ENCODE measurements at places on chromosomes 1 and 21. TPM values are rescaled to one million over a fixed set of nuclear protein-coding genes. Genes with fewer than 3 reads are reported as not detected.

- no peak for DNase-seq
Observed at GRCh38 chr21:35801391-35801790, 258.9 kb downstream of the SETD4 start.

- no peak for DNase-seq
Observed at GRCh38 chr1:232248276-232248820, 381.6 kb downstream of the SIPA1L2 start.

DNA sequence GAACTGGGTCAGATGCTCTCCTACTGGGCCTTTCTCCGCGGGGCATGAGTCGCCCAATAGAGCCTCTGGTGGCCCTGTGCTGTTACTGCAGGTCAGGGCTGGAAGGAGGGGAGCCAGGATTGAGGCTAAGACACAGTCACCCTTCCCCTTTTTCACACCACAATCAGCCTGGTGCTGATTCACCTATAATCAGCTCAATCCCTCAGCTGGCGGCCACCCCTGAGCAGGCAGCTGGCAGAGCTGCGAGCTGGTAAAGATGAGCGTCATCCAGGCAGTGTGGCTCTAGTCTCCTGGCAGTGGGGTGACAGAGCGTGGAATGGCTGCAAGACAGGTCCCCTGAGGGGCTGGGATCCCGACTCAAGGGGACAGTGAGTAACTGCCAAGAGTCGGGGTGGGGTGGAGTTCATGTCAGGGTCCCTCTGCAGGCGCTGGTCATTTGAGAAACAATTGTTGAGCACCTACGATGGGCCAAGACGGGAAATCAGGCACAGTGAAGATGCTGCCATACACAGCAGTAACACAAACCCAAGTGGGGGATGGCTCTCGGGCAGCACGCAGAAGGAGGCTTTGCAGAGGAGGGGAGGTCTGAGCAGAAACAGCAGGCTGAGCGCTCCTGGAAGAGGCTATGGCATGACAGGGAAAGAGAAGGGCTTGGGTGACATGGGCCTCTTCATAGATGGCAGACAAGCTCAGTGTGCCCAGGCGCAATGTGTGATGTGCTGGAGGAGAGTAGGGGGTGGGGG lies 21.8 kb downstream of the ATF3 start:
- DNase-seq, result peak; percentile 60

GRCh38 chr1:203204756-203205155 lies 18.3 kb upstream of the CHI3L1 start:
- DNase-seq, result no peak

DNA sequence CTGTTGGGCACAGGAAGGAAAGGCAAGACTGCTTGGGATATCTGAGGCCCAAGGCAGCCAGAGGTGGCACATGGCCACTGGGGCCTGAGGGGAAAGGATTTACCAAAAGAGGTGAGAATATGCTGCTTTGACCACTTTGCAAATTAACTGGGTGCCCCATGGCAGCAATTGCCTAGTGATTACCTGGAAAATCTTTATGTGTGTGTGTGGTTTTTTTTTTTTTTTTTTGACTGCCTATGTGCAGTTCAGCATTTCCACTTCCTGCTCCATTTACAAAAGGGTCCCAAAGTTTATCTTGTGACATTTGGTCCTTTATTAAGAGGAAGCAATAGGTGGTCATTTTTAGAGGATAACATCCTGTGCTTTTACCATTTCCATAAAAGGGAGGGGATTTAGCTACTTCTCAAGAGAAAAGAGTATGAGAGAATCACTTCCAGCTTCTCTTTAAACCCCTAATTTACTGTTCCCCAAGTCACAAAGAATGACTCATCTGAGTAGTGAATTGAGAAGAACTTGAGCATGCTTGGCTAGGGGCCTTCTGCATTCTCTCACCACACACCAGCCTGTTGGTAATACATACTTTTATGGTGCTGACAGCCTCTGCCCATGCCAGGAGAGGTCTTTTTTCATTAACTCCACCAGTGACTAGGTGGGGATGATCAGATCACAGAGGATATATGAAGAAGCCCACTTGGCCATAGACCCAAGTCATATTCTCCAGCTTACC lies 52.1 kb downstream of the SYDE2 start:
- peak; percentile 40 for DNase-seq

DNA sequence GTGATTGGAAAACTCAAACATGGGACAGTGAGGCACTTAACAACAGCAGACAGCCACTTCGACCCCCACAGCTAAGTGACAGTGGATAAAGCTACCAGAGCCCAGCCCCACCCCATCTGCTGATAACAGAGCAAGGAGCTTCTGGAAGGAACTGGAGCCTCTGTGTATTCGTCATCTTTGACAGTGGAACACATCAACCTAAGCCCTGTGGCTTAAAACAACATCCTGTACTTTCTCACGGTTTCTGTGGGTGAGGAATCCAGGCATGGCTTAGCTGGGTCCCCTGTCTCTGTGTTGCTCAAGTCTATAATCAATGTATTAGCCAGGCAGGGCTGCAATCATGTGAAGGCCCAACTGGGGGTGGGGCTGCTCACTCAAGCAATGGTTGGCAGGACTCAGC lies 18.4 kb upstream of the SIPA1L2 start:
- DNase-seq, result no peak

The GNG4 gene
- polyA plus RNA-seq, result 0.06 TPM

The SH2D1B gene
- polyA plus RNA-seq, result not detected

The VTCN1 gene
- not detected for polyA plus RNA-seq

The SFN gene
- polyA plus RNA-seq, result 0.42 TPM

The PRDM16 gene
- polyA plus RNA-seq, result 4.1 TPM

The HSD11B1 gene
- 7.2 TPM for polyA plus RNA-seq

All from heart right ventricle (tissue), 16 donors.